Activated CD8-positive, alpha-beta memory T cell treated with anti-CD3 and anti-CD28 coated beads, Interleukin-2, amount 10 ng/mL, durations not matched to agents 7 days and 5 days (primary cell): ENCODE measurements at places on chromosomes 1 and 21. TPM values are rescaled to one million over a fixed set of nuclear protein-coding genes. Genes with fewer than 3 reads are reported as not detected.

TYW3 gene
- total RNA-seq: 23.2 TPM

CCDC181 gene
- not detected for total RNA-seq

S100A6 gene
- 386 TPM for total RNA-seq

GRCh38 chr21:25934771-25935224, 200.0 kb downstream of the GABPA start:
- no peaks in the 10 kb centered on the region for H3K36me3 ChIP-seq
- peak; percentile 49 for DNase-seq
- no peak overlapping the region for H3K4me3 ChIP-seq
- H3K27me3 ChIP-seq: no peaks in the 10 kb centered on the region
- peaks cover 9% of the 10 kb centered on the region for H3K4me1 ChIP-seq

- no peak for DNase-seq
- no peak overlapping the region for H3K27ac ChIP-seq
- H3K27me3 ChIP-seq: peaks cover 3% of the 10 kb centered on the region
Observed at GRCh38 chr1:11494771-11495170, 15.8 kb downstream of the DISP3 start.

DNA sequence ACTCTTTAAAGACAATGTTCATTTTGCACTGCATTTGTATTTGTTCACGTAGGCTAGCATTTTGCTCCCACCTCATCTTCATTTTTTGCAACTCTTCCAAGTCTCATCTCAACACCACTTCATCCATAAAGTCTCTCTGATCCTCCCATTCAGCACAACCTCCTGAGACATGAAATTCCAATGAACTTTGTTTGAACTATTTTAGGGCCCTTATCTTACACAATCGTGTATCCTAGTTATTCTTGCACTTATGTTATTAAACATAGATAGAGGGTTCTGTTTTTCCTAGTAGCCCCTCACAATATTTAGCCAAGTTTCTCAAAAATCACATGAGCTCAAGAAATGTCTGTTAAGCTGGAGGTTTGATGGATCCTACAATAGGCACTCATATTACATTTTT, 500.5 kb upstream of the ADAMTS5 start:
- H3K4me1 ChIP-seq: no peaks in the 10 kb centered on the region
- H3K27ac ChIP-seq: no peak overlapping the region
- H3K4me3 ChIP-seq: no peak overlapping the region
- DNase-seq: no peak
- H3K27me3 ChIP-seq: no peaks in the 10 kb centered on the region
